ENCODE measurements at places on chromosomes 7 and 10. TPM values are rescaled to one million over a fixed set of nuclear protein-coding genes. Genes with fewer than 3 reads are reported as not detected.
A peak's percentile ranks its signal among the peaks of the same experiment; 100 is the strongest.

DNA sequence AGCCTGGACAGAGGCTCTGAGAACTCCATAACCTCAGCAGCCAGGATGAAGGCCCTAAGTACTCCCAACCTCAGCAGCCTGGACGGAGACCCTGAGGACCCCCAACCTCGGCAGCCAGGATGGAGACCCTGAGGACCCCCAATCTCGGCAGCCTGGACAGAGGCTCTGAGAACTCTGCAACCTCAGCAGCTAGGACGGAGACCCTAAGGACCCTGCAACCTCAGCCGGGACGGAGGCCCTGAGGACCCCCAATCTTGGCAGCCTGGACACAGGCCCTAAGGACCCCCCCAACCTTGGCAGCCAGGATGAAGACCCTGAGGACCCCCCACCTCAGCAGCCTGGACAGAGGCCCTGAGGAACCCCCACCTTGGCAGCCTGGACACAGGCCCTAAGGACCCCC, 16.5 kb downstream of the RRP12 start:
- no peak overlapping the region for H3K4me3 ChIP-seq
- DNase-seq, result no peak
- H3K36me3 ChIP-seq, result no peaks in the 10 kb centered on the region
- H3K27me3 ChIP-seq, result no peaks in the 10 kb centered on the region
- H3K4me1 ChIP-seq, result no peaks in the 10 kb centered on the region

- no peak overlapping the region for H3K4me3 ChIP-seq
- H3K27me3 ChIP-seq, result no peaks in the 10 kb centered on the region
- DNase-seq, result no peak
- H3K27ac ChIP-seq, result no peak overlapping the region
- H3K4me1 ChIP-seq, result no peaks in the 10 kb centered on the region
These were observed 30.2 kb downstream of the NAMPT start for GRCh38 chr7:106254525-106255116.

Gene GJD4
- not detected for total RNA-seq

Gene EIF3A
- 93.6 TPM for total RNA-seq

DNA sequence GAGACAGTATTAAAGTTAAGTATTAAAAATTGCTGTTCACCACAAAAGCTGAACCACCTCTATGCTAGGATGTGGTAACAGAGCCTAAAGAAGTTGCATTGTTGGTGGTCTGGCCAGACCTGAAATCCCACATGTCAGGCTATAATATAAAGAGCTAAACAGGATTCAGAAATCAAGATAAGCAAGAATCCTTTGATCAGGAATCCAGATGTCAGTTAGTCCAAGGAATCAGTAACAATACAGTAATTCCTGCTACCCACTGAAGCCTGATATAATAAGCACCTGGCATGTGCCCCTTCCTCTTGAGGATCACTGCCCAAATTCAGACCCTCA, 48.9 kb downstream of the ZNF277 start:
- H3K27me3 ChIP-seq, result no peaks in the 10 kb centered on the region
- peaks cover 2% of the 10 kb centered on the region for H3K36me3 ChIP-seq
- peaks cover 20% of the 10 kb centered on the region for H3K4me1 ChIP-seq
- H3K4me3 ChIP-seq, result no peak overlapping the region

- DNase-seq, result no peak
- no peaks in the 10 kb centered on the region for H3K4me1 ChIP-seq
- H3K27me3 ChIP-seq, result peaks cover 27% of the 10 kb centered on the region
- peaks cover 1% of the 10 kb centered on the region for H3K36me3 ChIP-seq
- no peak overlapping the region for H3K27ac ChIP-seq
These were observed 233.7 kb downstream of the PTPRN2 start for GRCh38 chr7:158353606-158354570.

Gene ICA1
- total RNA-seq, result 0.96 TPM

DNA sequence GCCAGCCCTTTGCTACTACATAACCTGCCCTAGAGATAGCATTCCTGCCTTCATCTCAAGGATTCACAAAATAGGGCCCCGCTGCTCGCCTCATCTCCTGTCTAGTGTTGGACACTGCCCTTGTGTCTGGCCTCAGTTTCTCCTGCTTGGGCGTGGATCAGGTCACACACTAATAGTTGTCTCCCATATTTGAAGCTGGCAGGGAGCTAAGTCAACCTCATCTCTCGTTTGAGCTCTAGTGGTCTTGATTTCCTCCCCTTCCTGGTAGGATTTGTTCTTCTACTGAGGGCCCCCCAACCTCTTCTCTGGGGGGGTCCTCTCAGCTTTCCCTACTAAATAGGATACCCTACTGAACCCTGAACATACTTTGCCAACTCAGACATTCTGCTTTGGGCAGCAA, 42.2 kb downstream of the ADCYAP1R1 start:
- H3K4me1 ChIP-seq, result no peaks in the 10 kb centered on the region
- peaks cover 28% of the 10 kb centered on the region for H3K27me3 ChIP-seq
- H3K36me3 ChIP-seq, result no peaks in the 10 kb centered on the region
- peak; percentile 2 for DNase-seq

DNA sequence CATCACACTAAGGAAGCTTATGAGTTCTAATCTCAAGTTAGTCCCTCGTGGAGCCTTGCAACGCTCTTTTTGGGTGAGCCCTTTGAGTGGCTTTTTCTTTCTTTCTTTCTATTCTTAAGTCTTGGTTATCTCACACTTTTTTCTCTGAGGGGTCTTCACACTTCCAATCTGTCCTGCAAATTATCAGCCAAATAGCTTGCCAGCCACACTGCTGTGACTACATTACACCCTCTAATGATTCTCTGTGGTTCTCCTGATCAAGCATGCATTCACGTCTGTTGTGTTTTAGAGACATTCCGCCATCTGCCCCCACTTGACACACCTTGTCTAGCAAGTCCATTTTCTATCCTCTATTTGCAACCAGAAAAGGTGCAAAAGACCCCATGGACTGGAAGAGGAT, 340.2 kb downstream of the THSD7A start:
- DNase-seq, result no peak
- no peak overlapping the region for H3K27ac ChIP-seq
- no peaks in the 10 kb centered on the region for H3K4me1 ChIP-seq
- no peaks in the 10 kb centered on the region for H3K27me3 ChIP-seq
- no peaks in the 10 kb centered on the region for H3K36me3 ChIP-seq
- H3K4me3 ChIP-seq, result no peak overlapping the region

Gene TAS2R4
- total RNA-seq, result 3.3 TPM

DNA sequence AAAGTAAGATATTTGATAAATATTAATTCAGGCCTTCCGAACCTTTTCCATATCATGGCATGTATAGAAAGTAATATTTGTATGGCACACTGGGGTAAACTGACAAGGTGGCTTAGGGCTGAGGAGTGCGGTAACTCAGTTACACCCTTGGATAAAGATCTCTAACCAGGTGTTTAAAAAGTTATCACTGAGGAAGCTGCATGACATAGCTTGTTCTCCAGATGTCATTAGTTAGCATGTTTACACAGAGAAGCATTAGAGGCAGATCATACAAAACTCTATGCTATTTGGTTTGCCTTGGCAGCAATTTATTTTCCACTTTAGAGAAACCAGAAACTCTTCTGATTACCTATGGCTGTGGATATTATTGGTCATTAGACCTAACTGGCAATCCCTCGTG, 118.2 kb downstream of the ST7 start:
- no peaks in the 10 kb centered on the region for H3K27me3 ChIP-seq
- H3K4me3 ChIP-seq, result no peak overlapping the region
- peaks cover 4% of the 10 kb centered on the region for H3K36me3 ChIP-seq
- no peak for DNase-seq
- H3K4me1 ChIP-seq, result peaks cover 14% of the 10 kb centered on the region

DNA sequence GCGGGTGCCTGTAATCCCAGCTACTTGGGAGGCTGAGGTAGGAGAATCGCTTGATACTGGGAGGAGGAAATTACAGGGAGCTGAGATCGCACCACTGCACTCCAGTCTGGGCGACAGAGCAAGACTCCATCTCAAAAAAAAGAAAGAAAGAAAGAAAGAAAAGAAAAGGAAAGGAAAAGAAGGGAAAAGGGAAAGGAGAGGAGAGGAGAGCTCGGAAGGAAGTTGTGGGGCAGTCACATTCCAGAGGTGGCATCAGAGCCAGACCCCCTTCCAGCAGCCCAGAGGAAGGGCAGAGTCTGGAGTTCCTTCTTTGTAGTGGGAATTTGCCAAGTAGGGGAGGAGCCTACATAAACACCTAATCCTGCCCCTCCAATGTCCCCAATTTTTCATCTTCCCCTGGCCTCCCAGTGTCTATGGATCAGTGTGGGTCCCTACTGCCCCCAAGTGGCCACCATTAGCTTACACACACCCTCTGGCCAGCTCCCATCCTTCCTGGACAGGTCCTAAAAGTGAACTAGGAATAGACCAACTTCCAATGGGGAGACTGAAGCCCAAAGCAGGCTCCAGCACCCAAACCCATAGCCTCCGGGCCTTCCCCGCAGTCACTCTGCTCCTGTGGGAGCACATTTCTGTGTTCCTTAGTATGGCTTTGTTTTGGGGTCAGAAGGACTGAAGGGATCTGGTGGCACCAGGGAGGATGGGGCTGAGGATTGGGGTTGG, 39.6 kb upstream of the HSPB1 start:
- H3K27ac ChIP-seq, result peak overlapping the region; percentile 81
- H3K4me1 ChIP-seq, result peaks cover 2% of the 10 kb centered on the region
- peaks cover 16% of the 10 kb centered on the region for H3K27me3 ChIP-seq
- no peak for DNase-seq
